ENCODE measurements at places on chromosomes 1 and 21.

DNA sequence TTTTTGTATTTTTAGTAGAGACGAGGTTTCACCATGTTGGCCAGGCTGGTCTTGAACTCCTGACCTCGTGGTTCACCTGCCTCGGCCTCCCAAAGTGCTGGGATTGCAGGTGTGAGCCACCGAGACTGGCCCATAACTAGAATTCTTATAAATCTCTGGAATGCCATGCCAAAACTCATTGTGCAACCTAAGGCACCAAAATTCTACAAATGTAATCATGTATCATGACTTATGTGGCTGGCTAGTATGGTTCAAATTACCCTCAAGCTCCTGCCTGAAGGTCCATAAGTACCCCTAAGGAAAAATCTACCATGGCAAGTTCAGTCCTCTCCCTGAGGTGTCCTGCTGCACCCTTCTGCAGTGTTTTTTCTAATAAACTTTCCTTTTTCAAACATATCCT lies 63.8 kb upstream of the CSF1 start:
- no peak for DNase-seq

GRCh38 chr1:244800821-244801220 lies 34.6 kb upstream of the COX20 start:
- DNase-seq, result no peak

DNA sequence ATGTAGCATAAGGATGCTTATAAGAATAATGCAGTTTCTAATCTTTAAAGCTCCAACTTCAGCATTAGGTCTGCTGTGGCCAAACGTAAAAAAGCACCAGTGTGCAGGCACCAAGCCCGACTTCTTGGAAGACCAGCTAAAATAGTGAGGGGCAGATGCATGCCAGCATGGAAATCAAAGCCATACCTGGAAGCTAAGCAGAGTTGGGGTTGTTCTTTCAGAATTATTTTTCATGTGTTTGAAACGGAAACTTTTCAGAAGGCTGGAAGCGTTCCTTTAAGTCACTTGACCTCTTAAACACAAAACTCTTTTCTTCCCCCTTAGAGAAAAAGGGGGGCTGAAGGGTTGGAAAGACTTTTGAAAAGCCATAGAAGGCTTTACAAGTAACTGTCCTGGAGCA lies 329.2 kb upstream of the C1orf87 start:
- no peak for DNase-seq

DNA sequence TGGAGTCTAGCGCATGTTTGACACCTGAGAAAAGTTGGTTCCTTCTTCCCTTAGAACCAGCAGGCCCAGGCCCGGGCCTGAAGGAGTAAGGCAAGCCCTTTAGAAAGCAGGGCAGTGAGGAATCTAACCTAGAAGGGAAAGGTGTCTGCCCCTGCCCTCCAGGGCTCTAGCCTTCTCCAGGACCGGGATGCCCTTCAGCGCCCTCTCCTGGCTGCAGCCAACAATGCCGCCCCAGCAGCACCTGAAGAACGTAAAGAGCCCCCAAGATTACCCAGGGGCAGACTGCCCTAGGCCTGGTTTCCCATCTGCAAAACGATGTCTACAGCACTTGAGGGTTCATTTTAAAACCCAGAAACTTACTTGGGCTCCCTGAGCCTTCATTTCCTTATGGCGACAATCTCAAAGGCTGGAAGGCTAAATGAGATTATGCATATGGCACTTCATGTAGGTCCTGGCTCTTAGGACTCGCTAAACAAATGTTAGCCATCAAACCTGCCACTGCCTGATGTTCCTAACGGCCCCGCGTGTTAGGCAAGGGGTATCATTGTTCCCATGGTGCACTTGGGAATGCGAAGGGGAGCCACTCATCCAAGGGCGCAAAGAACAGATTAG lies 106.7 kb upstream of the KLHDC7A start:
- no peak for DNase-seq

GRCh38 chr1:5921671-5922070 lies 70.6 kb downstream of the NPHP4 start:
- DNase-seq, result no peak

DNA sequence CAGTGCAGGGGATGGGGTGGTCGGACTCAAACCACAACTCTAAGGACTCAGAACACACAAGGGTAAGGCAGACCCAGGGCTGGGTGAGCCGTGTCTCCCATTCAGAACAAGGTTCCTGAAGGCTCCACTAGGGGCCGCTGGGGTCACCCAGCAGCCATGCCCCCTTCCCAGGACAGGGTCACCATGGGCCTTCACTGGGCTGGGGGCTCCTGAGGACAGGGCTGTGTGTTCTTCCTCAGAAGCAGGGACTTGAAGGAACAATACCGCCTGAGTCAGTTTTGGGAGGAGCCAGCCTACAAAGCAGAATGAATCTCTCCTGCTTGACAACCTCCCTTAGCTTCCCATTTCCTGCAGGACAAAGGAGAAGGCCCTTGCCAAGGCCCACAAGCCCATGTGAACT lies 15.4 kb downstream of the RIMS3 start:
- no peak for DNase-seq

DNA sequence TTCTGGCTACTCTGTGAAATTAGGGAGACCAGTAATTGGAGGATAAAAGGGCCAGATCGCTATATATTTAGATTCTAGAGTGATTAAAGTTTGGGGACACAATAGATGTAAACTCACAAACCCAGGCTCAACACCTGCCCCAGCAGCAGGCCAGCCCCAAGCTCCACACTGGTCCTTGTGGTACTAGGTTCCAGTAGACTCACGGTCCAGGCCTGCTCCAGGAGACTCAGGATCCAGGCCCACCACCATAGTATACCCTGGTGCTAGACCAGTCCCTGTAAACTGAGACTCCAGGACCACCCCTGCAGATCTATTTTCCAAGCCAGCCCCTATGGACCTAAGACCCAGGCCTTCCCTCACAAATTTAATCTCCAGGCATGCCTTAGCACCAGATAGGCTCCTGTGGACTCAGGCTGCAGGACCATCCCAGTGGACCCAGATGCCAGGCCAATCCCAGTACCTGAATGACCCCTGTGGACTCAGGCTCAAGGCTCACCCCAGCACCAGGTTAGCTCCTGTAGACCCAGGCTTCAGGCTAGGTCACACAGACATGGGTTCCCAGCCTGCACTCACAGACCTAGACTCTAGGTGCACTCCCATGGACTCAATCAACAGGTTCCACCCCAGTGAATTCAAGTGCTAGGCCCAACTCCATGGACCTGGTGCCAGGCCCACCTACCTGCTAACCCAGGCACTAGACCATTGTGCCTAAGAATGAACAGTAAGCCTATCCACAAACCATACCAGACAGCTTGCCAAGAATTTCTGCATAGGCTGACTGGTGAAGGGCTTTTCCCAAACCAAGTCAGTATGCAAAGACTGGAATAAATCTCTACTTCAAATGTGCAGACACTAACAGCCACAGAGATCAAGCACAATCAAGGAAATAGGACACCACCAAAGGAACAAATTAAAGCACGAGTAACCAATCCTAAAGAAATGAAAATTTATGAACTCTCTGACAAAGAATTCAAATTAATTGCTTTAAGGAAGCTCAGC lies 13.8 kb upstream of the DENND1B start:
- DNase-seq, result no peak

DNA sequence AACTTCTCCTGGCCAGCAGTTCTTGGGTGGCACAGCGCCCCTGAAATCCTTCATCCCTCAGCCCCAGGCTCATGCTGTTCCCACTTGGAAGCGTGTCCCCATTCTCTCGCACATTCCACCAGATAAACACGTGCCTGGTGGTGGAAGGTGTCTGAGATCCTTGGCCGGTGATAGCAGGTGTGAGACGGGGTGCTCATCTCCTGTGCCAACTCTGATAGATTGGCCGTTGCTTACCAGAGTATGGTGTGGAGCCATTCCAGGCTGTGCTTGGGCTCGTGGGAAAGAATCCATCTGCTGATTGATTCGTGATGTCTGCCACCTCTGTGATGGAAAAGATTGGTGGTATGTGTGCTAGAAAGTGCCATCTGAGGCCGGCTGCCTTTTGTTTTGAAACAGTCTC lies 22.2 kb downstream of the ACTL8 start:
- DNase-seq, result no peak

- no peak for DNase-seq
Measured at GRCh38 chr1:232589812-232590743, 39.9 kb downstream of the SIPA1L2 start.

DNA sequence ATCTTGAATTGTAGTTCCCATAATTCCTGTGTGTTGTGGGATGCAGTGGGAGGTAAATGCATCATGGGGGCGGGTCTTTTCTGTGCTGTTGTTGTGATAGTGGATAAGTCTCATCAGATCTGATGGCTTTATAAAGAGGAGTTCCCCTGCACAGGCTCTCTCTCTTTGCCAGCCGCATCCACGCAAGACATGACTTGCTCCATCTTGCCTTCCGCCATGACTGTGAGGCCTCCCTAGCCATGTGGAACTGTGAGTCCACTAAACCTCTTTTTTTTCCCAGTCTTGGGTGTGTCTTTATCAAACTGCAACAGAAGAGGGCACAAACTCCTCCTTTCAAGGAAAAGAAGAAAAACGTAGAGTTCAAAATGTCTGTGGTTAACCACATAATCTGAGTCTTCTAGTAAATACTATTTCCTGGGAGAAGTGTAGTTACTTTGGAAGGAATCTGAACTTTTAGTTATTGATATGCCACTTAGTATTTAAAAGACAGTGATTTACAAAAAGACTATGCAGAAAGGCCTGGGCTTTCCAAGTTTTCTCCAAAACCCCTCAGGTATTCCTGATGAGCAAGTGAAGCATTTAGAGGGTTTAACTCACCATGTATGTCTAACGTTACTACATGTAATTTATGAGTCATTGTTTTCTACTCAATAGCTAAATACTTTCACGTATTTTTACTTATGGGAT lies 10.0 kb downstream of the ADAMTS1 start:
- DNase-seq, result no peak

GRCh38 chr1:42165511-42166210 lies 1.1 kb upstream of the GUCA2A start:
- DNase-seq, result no peak

DNA sequence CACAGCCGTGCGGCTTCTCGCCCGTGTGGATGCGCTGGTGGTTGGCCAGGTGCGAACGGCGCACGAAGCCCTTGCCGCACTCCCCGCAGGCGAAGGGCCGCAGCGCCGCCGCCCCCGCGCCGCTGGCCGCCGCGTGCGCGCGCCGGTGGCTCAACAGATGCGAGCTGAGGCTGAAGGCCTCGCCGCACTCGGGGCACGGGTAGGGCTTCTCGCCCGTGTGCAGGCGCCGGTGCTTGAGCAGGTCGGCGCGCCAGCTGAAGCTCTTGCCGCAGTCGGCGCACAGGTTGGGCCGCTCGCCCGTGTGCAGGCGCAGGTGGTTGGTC lies 24.9 kb downstream of the ZNF697 start:
- no peak for DNase-seq

DNA sequence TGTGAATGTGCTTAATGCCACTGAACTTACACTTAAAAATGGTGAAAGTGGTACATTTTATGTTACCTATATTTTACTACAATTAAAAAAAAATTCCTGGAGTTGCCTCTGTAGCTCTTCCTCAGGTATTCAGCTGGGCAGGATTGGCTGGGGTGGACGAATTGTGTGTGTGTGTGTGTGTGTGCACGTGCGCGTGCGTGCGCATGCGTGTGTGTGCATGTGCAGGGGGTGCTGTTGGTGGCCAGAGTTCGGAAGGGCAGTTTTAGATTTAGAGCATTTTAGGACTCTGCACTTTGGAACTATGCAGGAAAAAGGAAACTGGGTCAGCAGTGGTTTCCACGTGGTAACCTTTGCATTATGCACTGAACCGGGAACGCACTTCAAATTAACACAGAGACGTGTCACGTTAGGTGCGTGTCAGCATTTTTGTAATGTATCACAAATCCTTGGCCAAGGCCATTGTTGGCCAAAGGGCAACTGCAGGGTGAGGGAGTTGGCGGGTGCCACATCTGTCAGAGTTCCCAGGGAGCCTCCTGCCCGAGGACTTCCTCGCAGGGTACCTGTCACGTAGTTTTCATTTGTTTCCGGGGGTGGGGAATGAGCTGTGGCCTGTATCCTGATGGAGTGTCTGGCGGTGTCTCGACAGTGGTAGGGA lies 312.8 kb downstream of the CAMTA1 start:
- no peak for DNase-seq

- DNase-seq, result no peak
Measured at GRCh38 chr1:172431204-172431603, 10.7 kb downstream of the C1orf105 start.

DNA sequence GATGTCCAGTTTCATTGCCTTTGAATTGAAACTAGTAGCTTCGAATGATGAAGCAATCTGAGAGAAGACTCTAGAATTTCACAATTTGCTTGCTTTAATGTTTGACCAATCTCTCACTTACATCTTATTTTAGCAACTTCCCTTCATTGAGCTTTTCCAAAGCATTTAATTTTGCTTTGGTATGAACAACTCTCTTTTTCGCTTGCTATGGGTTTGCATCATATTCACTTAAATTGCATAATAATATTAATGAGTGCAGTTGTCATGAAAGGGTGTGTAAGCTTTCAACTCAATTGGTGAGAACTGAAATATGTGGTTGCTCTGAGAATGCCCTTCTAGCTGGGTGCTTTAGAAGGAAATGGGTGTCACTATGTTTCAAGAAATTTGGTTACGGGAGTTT lies 309.2 kb downstream of the HLX start:
- DNase-seq, result no peak

GRCh38 chr1:59135761-59136255 lies 161.1 kb upstream of the FGGY start:
- DNase-seq, result no peak

GRCh38 chr21:37821786-37822450 lies 94.3 kb downstream of the KCNJ6 start:
- DNase-seq, result no peak

GRCh38 chr1:154736841-154737240 lies 128.9 kb upstream of the ADAR start:
- DNase-seq, result no peak

GRCh38 chr1:80891871-80892270 lies 908.9 kb upstream of the ADGRL2 start:
- no peak for DNase-seq

DNA sequence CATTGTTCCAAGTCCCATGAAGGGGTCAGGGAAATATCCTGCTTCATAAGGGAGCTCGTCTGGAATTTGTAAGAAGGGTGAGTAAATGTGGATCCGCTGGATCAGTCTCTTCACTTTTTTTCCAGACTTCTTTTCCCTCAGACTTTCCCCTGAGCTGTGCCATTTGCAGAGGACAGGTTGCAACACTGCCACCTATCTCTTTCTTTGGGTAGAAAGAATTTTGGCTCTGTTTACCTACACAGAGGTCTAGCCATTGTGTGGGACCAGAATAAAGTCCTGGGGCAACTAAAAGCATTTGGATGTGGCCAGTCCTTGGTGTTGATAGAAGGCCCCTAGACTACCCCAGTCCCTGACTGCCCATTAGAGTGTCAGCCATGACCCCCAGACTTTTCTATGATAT lies 1146.7 kb upstream of the PRMT6 start:
- DNase-seq, result no peak

GRCh38 chr1:224647449-224647848 lies 31.3 kb downstream of the CNIH3 start:
- DNase-seq, result no peak

- DNase-seq, result no peak
Measured at GRCh38 chr1:154155251-154155650, 378 bp upstream of the NUP210L start.

GRCh38 chr1:4033129-4033676 lies 133.1 kb upstream of the C1orf174 start:
- no peak for DNase-seq

Measured in NCI-H1436 treated with DMSO at 0.1 percent for 48 hours (cell line).